ENCODE measurements at places on chromosomes 16 and 17.

DNA sequence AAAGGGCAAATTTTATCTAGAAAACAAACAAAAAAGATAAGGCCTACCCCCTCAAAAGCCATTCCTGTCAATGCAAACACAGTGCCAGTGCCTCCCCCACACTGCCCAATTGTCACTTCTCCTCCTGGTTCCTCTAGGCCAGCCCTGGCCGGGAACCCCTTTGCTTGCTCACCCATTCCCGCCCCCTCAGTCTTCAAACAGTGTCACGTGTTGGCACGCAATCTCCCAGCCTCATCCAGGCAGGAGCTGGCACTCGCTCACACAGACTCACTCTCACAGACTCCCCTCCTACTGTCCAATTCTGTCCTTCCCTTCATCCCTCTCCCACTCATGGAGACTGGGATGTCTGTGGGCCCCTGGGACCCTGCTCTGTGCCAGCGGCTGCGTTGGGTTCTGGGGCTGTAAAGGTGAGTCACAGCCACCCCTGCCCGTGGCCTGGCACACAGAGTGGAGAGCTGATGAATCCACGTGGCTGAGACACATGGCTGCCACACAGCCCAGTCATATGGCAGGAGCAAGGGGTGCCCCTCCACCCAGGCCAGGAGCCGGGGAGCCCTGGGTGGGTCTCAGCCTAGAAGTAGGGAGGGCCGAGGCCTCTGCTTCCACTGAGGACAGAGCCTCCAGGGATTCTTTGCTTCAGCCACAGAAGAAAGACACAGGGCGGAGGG is 54.8 kb downstream of the VAC14 start:
- DNase-seq = no peak

DNA sequence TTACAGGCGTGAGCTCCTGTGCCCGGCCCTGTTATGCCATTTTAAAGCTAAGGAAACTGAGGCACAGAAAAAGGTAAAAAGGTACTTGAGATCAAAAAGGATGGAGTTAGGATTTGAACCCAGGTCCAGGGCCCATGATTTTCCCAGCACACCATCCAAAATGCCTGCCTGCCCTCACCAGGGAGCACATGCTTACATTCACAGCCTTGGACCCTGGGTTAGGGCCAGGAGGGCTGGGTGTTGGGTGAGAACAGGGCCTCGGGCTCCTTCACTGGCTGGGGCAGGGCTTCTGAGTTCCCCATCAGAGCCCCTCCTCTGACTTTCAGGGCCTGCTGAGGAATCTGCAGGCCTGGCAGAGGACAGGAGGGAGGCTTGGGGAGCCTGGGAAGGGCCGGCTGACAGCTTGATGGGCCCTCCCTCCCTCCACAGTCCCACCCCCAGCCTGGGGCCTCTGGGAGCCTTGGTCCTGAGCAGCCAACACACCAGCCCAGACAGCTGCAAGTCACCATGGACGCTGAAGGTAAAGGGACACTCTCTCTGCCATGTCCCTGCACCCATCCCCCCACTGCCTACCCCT is at the start of gene QPRT:
Gene QPRT (plus strand): TSS at position 490 of the 577 bp plus-strand sequence. CDS start 18 bp downstream, at position 508.
- peak; percentile 94 for DNase-seq

DNA sequence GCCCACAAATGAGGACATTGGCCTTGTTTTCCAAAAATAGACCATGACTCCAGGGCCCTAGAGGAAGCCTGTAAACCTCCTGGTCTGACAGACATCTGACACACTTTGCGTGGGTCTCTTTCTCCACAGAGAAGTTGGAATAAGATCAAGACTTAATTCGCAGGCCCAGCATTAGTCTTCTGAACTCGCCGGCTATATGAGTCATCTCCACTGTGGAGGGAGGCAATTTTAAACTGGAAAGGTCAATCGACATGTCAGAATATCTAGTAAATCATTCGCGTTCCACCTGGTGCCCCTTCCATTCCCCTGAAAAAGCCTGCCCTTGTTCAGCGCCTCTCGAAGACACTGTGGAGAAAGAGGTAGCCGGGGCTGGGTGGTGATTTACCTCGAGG is 140.1 kb downstream of the CLEC16A start:
- no peak for DNase-seq

DNA sequence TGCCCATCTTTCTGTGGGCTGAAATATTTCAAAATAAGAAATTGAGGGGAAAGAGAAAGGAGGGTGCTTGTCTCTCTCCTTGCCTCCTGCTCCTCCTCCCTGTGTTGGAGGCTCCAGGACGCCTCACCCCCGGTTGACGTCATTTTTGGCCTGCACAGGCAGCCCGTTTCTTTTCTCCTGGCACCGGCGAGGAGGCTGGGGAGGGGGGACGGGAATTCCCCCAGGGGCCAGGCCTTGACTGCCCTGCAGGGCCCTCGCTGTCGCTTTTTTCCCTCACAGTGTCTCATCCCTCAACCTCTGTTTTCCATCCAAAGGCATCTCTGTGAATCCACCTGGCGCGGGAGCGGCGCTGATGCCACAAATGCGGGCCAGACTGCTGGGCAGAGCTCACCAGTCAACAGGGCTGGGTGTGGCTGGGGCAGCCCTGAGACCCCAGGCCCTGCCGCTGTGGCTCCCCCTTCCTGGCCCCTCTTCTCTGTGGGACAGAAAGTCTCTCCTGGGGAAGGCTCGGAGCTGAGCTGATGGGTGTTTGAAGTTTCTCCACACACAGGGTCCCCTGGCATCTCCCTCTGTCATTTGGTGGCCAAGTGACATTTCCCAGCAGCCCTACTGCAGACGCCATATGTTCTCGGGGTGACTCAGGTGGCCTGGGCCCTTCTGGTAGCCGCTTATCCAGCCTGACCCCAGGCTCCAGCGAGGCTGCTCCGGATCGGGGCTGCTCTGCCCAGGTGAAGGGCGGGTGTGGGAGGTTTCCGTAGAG is 16.0 kb downstream of the CENPX start:
- no peak for DNase-seq

GRCh38 chr16:70805787-70806186 is 4.8 kb upstream of the VAC14 start:
- no peak for DNase-seq

DNA sequence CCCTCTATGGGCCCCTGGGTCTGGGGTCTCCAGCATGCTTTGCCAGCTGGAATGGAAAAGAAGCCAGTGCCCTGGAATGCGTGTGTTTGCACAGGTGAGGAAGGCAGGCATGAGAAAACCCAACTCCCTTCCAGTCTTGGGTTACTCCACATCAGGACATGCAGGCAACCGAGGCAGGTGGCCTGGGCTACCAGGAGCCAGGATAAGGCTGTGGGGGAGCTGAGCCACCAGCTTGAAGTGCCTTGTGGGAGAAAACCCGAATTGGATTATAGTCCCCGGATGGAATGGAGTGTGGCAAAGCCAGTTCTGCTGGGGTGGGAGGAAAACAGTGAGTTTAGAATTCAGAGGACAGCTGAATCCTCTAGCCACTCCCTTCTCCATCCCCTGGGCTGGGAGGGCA is 7.2 kb downstream of the SRCIN1 start:
- peak; percentile 89 for DNase-seq

GRCh38 chr17:80385046-80385445 is 29.9 kb upstream of the ENDOV start:
- DNase-seq = no peak

GRCh38 chr17:49495842-49496182 is 719 bp downstream of the NGFR start:
- no peak for DNase-seq

- no peak for DNase-seq
These were observed 38.2 kb upstream of the NUDT7 start for GRCh38 chr16:77684181-77684526.

DNA sequence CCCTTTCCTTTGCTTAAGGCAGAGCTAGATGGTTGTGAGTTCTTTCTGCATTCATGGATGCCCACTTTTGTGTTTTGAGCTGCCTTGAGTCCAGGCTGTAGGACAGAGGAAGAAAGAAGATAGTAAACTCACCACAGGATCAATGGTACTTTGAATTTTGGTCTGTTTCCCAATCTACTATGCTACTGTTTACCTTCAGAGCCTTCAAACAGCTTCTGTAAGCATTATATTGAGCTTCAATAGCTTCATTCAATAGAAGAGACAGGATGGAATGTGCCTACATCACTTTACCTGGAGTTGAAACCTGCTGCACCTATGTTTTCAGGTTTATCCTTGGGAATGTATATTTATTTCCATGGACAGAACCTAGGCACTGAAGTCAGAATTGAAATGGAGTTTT is 397.9 kb upstream of the DYNLRB2 start:
- no peak for DNase-seq

DNA sequence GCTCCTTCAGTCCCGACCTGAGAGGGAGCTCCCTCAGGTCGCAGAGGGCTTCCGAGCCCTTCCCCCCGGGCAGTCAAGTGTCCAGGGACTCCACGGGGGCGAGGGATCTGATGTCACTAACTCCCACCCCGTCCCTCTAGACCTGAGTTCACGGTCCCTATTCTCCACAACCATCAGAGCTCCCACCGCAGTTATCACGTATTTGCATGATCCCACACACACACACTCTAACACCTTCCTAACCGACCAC is 3.7 kb upstream of the PER1 start:
- no peak for DNase-seq

DNA sequence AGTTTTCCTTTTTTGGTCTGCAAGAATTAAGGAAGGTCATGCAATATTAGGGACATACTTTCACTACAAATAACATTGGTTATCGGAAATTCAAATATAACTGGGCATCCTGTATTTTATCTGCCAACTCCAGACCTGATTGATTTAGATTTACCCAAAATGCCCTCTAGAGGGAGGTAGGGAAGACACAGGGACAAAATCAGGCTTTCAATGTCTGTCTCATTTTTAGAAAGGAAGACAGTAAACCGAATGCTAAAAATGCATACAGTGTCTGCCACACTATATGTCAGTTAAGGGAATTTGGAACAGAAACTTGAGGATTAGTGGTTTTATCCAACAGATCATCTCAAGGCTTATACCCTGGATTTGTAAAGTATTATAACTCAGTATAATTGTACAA is 161.7 kb upstream of the SOX9 start:
- no peak for DNase-seq

GRCh38 chr17:72536788-72537187 is 416.0 kb downstream of the SOX9 start:
- DNase-seq = no peak

GRCh38 chr17:80000136-80000535 is 35.5 kb downstream of the TBC1D16 start:
- DNase-seq = no peak

- DNase-seq = no peak
These were observed 25.2 kb downstream of the TK2 start for GRCh38 chr16:66524601-66525164.

DNA sequence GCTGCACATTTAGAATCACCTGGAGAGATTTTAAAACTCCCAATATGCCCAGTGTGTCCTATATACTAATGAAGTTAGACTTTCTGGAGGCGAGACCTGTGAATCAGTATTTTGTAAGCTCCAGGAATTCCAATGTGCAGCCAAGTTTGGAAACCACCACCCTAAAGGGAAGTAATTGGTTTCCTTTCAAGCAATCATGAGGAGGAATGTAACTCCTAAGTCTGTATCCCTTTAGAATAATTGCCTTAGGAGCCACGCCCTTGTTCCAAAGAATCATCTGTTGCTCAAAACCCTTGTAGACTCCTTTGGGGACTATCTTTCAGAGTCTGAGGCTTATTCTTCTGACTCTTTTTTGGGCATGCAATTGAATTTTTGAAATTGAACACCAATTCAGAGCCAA is 84.4 kb downstream of the DNAH9 start:
- DNase-seq = no peak

DNA sequence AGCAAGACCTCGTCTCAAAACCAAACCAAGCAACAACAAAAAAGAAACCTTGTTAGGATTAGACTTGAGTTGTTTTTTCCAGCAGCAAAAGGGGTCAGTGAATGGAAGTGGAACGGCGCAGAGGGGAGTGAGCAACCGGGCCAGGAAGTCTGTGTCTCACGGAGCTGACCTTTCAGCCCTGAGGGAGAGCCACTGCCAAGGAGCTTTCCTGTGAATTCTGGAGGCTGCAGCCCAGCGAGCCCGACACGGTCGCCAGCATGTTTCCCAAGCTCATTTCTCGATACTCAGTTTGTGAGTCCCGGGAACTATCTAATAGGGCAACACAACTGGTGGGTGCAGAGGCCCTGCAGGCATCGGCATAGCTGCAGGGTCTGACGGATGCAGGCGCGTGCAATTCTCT is 19.6 kb downstream of the TELO2 start:
- DNase-seq = no peak

- DNase-seq = no peak
These were observed 639 bp downstream of the MIF4GD start for GRCh38 chr17:75270218-75270965.

All from NT2/D1 (cell line).